GM06990 (cell line): ENCODE measurements at places on chromosomes 1 and 21.
A peak's percentile ranks its signal among the peaks of the same experiment; 100 is the strongest.

- peak; percentile 18 for DNase-seq
These were observed 450 bp downstream of the S100A10 start for GRCh38 chr1:151993084-151993733.

GRCh38 chr1:107991371-107992066, 26.5 kb upstream of the VAV3 start:
- no peak for DNase-seq

- DNase-seq: no peak
These were observed 110.7 kb upstream of the CTTNBP2NL start for GRCh38 chr1:112285316-112285715.

GRCh38 chr1:184257873-184258272, 129.0 kb upstream of the C1orf21 start:
- no peak for DNase-seq

DNA sequence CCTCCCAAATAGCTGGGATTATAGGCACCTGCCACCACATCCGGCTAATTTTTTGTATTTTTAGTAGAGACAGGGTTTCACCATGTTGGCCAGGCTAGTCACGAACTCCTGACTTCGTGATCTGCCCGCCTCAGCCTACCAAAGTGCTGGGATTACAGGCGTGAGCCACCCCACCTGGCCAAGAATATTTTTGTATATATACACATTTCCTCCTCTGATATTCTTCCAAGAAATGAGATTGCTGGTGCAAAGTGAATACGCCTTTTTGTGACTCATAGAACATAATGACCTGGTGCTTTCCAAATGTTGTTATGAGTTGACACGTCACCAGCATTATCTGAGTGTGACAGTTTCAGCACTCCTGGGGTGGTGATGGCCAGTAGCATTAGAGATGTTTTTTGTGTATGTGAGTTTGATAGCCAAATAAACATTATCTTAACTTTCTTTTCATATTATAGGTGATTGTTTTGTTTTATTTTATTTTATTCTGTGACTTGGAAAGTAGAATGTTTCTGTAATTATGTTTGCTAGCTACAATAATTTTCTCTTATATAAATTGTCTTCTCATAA, 54.9 kb downstream of the KCNK1 start:
- DNase-seq: peak; percentile 48

GRCh38 chr1:4485398-4485797, 169.0 kb upstream of the AJAP1 start:
- DNase-seq: no peak

DNA sequence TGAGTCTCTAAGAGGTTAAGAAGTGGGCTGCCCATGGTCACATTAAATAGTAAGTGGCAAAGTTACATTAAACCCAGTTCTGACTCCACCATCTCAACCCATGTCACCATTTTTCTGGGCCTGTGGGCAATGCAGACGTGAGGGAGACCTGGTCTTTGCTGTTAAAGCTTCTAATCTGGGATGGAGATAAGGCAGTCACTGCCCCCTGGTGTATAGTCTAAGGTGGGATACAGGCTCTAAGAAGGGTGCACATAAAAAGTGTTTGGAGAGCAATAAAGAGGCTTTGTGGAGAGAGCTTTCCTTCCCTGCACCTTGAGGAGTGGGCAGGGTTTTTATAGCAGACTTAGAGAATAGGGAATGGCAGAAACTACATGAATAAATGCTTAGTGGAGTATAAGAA, 141.3 kb downstream of the ROR1 start:
- no peak for DNase-seq

DNA sequence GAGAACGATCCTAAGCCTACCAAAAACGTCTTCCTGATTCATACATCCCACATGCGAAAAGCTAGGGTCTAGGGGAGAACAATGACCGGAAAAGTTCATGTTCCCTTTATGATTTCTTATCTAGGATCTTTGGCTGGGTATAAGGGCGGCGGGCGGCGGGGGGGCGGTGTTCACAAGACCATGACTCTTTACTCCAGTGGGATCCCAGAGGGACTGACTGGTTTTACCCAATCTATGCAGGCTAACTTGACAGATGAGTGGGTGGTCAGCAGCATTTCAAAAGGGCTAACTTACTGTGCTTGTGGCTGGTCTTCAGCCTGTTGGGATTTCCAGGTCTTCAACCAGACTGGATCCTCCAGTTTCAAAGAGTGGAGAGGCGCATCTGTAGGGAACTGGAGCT, 40.3 kb downstream of the CNIH3 start:
- no peak for DNase-seq

GRCh38 chr1:32066489-32066873, 6.3 kb upstream of the TMEM39B start:
- no peak for DNase-seq

DNA sequence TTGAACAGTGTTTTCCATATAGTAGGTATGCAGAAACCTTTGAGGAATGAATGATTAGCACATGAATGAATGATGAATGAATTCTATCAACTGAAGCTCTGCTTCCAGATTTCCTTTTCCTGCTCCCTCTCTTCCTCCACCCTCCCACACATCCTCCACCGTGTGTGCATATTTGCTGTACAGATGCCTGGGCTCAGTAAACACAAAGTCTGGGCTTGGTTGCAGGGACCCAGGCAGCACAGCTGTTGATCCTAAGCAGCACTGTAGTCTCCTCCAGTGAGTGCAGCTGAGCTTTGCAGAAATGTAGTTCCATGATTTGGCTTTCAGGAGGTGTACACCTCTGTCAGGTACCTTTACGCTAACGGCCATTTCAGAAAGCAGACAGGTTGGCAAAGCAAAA, 611.7 kb downstream of the NUF2 start:
- DNase-seq: no peak

- no peak for DNase-seq
These were observed 43.6 kb downstream of the FAAH start for GRCh38 chr1:46437723-46438122.

DNA sequence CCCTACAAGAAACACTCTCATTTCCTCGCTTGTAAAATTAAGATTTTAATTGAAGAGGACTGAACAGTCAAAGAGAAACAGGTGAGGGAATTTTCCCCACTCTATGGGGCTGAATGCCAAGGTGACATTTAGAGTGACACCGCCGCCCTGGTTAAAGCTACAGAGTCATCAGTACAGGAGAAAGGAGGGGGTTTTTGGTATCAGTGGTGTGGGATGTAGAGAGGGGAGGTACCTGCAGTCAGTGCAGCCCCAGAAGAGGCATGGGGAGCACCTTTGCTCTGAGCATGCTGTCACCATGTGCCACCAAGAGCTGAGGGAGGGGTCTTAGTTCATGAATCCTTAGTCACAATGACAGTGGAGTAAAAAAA, 2.8 kb downstream of the DIRAS3 start:
- DNase-seq: no peak

DNA sequence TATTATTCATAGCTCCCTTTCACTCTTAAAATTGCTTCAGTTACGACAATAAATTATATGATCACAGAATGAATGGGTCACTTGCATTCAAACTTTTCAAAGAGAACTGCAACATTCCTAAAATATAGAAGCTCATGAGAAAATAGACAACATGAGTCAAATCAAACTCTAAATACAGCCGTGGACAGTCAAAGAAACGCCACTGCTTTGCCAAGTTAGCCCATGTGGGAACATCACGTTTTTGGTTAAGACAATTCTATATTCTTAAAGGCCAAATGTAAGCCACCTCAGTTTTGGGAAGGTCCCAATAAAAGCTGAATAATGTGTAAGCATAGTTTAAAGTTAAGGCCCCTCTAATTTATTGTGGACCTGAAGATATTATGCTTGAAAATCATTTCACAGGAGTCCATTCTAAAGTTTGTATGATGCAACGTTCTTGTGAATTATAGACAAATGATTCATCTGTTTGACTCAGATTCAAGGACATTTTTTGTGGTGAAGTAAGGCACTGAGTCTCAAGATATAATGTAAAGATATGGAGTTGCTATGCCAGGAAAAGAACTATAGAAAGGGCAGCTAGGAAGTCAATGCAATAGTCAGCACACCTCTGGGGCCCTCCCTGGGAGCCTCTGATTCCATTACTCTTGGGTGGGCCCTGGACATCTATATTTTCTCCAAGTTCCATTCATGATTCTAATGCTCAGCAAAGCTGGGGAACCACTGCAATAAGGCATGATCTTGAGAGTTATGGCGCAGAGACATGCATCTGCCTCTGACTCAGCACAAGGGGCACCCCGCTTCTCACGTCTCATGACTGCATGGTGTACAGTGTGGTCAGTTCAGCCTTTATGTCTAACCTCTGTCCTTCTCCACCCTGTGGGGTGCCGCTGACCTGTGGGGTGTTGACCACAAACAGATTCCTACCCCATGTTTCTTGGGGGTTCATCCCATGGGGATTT, 33.9 kb downstream of the ETS2 start:
- DNase-seq: no peak

DNA sequence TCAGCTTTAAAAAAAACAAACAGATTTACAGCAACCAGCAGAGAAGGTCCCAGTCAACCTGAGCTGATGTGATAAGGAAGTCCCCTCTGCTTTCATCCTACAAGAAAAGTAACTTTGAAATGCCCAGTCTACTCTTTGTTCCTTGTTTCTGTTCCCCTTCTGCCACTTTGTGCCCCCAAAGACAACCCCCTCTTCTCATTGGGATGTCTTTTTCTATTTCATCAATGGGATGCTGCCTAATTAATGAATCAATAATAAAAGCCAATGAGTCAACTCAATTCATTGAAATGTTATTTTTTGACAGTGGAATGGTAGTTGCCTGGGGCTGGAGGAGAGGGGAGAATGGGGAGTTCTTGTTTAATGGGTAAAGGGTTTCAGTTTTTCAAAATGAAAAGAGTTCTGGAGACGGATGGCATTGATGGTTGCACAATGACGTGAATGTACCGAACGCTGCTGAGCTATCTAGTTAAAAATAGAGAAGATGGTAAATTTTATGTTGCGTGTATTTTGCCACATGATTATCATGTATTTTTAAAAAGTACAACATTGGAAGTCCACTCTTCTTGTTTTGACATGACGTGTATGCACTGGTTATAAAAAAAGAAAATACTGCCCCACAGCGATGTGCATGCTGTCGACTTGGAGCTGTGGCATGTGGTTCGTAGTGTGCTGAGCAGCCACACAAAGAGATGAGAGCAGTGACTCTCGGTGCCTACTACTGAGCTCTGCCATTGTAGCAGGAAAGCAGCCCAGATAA, 22.4 kb upstream of the PADI2 start:
- peak; percentile 78 for DNase-seq

- DNase-seq: no peak
These were observed 6.6 kb downstream of the BATF3 start for GRCh38 chr1:212692774-212693644.

- DNase-seq: no peak
These were observed 52.6 kb downstream of the RUNX1 start for GRCh38 chr21:34996304-34997101.

DNA sequence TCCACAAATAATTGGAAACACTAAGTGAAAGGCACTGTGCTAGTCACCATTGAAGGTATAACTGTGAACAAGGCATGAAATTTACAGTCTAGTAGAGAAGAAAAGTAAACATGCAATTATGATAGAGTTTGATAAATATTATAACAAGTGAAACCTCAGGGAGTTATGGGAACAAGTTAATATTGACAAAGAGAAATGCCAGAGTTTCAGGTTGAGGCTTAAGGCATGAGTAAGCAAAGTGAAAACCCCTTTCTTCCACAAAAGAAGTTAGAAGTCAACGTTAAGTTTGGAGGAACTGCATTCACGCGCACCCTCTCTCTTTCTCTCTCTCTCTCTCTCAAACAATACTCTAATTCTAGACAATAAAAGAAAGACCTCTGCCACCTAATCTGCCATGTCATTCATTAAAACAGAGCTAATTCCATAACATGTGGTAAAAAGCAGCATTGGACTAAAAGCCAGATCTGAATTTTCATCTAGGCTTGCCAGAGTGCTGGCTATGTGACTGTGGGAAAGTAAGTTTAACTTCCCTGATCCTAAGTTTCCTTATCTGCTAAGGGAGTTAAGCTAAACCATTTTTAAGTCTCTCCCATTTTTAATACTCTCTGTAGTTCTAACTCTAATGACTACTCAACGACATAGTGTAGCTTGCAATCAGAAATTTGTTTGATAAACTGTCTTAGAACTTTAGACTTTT, 22.0 kb downstream of the SLC44A5 start:
- DNase-seq: no peak

- DNase-seq: no peak
These were observed 434.6 kb upstream of the ADGRL2 start for GRCh38 chr1:81366173-81366572.

GRCh38 chr1:8378981-8379470, 61.1 kb downstream of the SLC45A1 start:
- DNase-seq: no peak

DNA sequence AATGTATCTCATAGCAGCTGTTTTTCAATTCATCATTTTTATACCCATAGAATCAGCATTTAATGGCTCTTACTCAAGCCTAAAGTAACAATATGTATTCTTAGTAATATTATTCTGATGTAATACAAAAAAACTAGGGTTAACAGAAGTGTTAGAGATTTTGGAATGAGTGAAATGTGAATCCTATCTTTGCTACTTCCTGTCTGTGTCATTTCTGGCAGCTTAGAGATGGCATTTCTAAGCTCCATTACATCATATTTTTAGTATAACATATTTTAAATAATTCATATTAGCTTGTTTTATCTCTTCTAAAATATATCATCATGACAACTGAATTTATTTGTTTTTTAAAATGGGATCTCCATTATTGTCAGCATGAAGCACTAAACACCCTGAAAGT, 90.2 kb downstream of the LRRC7 start:
- no peak for DNase-seq

DNA sequence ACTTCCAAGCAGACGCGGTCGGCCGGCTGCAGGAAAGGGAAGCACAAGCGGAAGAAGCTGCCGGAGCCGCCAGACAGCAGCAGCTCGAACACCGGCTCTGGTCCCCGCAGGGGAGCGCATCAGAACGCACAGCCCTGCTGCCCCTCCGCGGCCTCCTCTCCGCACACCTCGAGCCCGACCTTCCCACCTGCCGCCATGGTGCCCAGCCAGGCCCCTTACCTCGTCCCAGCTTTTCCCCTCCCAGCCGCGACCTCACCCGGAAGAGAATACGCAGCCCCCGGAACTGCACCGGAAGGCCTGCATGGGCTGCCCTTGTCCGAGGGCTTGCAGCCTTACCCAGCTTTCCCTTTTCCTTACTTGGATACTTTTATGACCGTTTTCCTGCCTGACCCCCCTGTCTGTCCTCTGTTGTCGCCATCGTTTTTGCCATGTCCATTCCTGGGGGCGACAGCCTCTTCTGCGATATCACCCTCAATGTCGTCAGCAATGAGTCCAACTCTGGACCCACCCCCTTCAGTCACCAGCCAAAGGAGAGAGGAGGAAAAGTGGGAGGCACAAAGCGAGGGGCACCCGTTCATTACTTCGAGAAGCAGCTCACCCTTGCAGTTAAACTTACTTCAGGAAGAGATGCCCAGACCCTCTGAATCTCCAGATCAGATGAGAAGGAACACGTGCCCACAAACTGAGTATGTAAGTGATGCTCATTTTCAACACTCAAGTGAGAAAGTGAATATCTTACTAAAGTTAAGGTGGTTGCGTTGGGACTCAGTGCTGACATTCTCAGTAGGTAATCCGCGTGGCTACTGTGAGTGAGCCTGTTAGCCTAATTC, 25.5 kb downstream of the UTS2 start:
- no peak for DNase-seq

GRCh38 chr1:76901158-76901767, 34.0 kb downstream of the ST6GALNAC5 start:
- DNase-seq: peak; percentile 7

GRCh38 chr1:210711825-210712612, 383.3 kb downstream of the HHAT start:
- no peak for DNase-seq
